ENCODE measurements at places on chromosomes 6 and 20.
A peak's percentile ranks its signal among the peaks of the same experiment; 100 is the strongest.

DNA sequence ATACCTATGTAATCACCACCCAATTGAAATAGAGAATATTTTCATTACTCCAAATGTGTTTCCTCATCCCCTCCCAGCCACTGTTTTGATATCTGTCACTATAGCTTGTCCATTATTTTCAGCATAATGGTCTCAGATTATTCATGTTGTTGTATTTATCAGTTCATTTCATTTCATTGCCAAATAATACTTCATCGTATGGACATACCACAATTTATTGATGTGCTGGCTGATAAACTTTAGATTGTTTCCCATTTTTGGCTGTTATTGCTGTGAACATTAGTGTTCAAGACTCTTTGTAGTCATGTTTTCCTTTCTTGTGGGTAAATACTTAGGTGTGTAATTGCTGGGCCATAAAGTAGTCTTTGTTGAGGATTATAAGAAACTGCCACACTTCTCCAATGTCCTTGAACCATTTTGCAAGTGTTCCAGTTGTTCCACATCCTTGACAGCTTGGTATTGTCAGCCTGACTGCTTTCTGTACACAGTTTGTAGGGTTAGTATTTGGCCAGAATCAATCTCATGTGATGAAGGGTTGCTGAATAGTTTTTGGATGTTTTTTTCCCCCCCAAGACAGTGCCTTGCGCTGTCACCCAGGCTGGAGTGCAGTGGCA, 44.3 kb downstream of the JARID2 start:
- no peak for DNase-seq

- no peak for DNase-seq
Measured at GRCh38 chr20:50027611-50028105, 44.9 kb downstream of the SNAI1 start.

DNA sequence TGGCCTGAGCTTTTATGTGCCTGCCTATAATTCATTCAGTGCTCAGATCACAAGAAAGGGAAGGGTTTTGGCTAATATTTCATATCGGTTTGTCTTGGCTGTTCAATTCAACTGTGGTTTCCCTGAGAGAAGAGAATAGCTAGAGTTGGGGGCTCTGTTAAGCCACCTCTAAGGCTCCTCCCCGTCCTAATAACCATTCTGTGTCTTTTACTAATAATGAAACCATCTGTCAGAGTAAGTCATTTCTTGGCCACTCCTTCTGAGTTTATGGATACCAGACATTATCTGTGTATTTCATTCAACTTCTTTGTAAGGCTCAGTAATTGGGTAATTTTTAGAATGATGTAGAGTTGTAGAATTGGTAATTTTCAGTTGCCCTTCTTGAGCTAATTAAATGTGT, 5.2 kb downstream of the STX11 start:
- no peak for DNase-seq

- no peak for DNase-seq
Measured at GRCh38 chr6:135540207-135540840, 42.8 kb upstream of the AHI1 start.

- DNase-seq, result peak; percentile 84
Measured at GRCh38 chr6:89999154-89999553, 104.9 kb downstream of the GJA10 start.

DNA sequence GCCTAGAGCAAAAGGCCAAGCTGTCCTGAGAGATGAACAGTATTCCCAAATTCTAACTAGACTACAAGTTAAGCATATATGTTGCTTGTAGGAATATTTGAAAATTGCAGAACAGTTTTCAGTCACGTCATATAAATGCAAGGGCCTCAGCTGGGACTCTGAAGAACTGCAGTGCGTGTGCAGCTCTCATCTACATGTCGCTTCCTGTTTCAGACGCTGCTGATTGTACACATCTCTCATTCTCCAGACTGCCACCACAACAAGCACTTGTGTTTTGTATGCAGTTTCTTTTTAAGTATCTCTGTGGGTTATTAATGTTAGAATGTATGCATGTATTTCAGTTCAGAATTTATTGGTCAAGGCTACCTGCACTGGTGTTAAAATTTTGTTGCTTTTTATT, 119.7 kb downstream of the MAP3K4 start:
- no peak for DNase-seq

Measured in epithelial cell of proximal tubule (primary cell).